ENCODE measurements at places on chromosomes 2 and 18.
A peak's percentile ranks its signal among the peaks of the same experiment; 100 is the strongest.

DNA sequence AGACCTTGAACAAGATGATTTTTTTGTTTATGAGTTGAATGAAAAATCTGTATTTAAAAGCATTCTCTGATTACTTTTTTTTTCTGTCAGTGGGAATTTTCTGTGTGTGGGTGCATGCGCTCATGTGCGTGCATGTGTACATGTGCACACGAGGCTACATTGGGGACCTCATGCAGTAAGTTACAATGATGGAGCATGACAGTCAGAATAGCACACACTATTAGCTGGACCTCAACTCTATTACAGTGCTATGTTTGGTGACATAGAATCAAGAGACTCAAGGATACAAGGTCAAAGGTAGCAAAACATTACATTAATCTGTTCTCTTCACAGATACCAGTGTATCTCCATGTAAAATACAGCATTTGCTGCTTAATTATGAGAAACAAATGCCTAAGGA, 276.8 kb upstream of the FIGN start:
- no peak for DNase-seq

DNA sequence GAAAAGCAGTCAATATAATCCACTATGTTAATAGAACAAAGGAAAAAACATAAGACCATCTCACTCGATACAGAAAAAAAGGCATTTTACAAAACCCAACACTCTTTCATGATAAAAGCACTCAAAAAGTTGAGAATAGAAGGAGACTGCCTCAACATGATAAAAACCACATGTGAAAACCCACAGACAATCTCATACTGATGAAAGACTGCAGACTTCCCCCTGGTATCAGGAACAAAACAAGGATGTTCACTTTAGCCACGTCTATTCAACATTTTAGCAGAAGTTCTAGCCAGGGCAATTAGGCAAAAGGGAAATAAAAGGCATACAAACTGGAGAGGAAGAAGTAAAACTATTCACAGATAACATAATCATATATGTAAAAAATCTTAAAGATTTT, 285.9 kb downstream of the EIPR1 start:
- DNase-seq = no peak

- no peak for DNase-seq
These were observed 32.2 kb downstream of the SPATS2L start for GRCh38 chr2:200338692-200339091.

DNA sequence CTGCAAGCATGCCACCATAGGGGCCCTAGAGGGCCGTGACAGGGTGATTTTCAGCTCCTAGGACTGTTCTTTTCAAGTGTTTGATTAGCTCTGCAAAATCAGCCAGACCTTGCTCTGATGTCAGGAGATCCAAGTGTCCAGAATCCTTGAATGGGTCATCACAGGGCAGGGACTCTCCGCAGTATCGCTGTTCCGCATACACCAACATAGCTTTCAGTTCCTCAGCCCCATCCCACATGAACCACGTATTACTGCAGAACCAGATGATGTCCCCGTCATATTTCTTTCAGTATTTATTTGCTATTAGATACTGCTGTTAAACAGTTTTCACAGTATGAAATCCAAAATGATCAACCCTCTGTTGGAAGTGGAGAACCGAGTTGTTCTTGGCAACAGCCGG, 46.6 kb upstream of the RFX8 start:
- DNase-seq = no peak

DNA sequence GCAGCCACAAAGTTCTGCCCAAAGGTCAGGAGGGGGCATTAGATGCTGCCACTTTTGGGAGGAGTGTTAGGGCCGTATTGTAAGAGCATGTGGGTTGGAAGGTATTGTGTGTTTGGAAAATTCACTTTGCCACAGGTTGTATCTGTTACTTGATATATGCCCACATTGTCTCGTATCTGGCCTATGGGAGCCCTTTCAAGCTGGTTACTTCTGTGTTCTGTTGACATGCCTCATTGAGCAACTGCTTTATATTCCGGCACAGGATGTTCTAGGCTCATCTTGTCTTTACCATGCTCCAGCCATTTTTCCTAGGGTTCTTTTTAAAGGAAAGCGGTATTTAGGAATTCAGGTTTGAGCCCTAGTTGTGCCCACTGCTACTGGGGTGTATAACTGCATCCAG, 6.0 kb downstream of the ADNP2 start:
- DNase-seq = no peak

DNA sequence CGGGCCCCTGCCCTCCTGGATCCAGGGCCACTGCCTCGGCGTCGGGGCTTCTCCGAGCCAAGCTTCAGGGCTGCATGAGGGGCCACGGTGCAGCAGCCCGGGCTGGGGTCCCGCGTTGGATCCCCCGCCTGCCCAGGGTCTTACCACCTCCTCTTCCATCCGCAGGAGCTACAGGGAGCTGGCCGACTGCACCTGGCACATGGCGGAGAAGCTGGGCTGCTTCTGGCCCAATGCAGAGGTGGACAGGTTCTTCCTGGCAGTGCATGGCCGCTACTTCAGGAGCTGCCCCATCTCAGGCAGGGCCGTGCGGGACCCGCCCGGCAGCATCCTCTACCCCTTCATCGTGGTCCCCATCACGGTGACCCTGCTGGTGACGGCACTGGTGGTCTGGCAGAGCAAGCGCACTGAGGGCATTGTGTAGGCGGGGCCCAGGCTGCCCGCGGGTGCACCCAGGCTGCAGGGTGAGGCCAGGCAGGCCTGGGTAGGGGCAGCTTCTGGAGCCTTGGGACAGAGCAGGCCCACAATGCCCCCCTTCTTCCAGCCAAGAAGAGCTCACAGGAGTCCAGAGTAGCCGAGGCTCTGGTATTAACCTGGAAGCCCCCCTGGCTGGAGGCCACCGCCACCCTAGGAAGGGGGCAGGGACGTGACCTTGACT, 52.1 kb downstream of the RAMP1 start:
- no peak for DNase-seq

- peak; percentile 100 for DNase-seq
These were observed 83.7 kb upstream of the GALNT5 start for GRCh38 chr2:157173740-157174184.

DNA sequence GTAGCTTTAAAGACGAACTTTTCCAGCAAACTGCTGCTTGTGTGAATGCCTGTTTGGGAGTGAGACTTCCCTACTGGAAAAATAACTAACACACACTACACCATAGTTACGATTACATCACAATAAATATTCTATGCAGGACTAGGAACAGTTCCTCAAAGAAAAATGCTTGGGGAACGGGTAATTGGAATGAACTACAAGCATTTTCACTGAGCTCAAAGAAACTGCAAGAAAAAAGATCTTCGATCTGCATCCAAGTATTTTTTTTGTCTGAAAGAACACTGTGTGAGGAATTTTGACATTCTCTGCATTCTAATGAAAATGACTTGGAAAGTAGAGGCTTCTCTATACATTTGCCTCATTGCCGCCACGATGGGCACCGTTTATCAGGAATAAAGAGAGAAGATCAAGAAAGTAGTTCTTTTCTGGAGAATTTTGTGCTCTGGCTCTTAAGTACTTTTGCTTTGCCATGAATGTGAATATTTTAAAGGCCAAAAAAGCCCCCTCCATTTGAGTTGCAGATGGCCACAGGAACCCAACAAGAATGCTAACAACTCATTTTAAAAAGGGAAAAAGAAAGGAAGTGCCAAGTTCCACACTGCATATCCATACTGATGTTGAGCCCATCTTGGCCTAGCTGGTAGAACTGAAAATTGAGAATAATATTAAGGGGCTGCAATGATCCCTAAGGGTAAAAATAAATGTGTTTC, 13.6 kb downstream of the LYPD1 start:
- DNase-seq = no peak

GRCh38 chr2:160516547-160517365, 23.1 kb upstream of the RBMS1 start:
- no peak for DNase-seq

DNA sequence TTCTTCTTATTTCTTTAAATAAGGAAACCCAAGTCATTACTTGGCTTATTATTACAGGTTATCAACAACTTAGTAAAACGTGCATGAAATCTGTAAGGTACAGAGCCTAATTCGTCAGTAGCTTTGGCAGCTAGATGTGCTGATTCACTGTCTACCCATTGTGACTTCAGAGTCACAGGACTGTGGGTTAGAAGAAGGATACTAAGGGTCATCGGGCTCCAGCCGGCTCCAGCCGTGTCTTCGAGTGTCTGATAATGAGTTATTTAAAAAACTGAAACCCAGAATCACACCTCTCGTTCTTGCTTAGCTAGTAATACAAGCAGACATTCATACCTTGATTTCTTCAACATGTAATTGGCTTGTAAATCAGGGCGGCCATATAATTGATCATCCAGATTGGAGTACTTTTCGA, 170.5 kb downstream of the FMNL2 start:
- peak; percentile 84 for DNase-seq

- no peak for DNase-seq
These were observed 101.5 kb upstream of the MGAT5 start for GRCh38 chr2:134152045-134153010.

DNA sequence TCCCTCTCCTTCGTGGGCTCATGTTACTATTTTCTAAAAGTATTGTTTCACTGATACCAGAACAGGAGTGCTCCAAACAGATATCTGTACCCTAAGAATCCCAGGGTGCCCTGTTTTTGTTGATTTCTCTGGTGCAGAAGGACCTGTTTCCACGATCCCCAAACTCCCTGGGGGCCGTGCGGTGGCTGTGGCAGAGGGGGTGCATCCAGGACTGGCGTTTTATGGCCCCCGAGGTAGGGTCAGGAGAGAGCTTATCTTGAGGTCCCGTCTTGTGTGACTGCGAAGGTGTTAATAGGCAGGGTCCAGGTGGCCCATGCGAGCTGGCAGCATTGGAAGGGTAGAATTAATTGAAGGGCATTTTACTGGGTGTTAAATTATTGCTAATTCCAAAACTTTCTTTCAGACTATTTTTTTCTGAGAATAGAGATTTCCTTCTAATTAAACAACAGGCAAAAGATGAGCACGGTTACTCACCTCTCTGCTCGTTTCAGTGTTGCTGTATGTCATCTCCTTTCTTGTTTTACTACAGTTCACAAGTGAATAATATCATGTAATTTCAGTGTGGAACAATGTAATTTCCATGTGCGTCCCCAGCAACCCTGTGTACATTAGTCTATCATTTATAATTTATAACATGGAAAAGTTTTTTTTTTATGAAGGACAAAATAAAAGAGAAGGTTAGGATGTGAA, 8.2 kb downstream of the TWIST2 start:
- DNase-seq = no peak

GRCh38 chr2:180676520-180677025, 303.8 kb upstream of the UBE2E3 start:
- no peak for DNase-seq

GRCh38 chr2:106025796-106026195, 168.3 kb downstream of the UXS1 start:
- DNase-seq = no peak

DNA sequence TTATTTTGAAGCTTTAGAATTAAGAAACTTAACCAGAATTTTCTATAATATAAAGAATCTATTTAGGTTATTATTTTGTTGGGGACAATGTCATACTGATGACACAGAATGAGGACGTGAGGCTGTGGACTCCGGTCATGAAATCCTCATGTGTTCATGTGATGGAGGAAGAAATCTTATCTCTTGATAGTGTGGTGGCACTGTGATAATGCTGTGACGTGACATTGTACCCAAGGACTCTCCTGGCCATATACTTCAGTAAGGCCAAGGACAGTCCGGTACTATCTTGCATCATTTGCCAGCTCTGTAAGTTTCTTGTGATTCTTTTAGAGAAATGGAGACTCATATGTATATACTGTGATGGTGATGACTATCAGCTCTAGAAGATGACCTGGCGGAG, 59.1 kb downstream of the SLC9A2 start:
- no peak for DNase-seq

DNA sequence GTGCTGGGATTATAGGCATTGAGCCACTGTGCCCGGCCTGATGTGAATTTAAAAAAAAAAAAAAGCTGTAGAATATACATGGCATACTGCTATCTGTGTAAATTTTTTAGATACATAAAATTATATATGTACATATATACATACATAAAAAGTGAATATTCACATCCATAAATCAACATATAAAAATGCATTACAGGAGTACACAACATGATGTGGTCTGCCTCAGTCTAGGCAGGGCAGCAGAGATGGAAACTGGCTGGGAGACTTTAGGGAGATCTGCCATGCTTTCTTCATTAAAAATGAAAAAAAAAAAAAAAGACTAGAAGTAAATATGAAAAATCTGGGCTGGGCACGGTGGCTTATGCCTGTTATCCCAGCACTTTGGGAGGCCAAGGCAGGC, 24.3 kb downstream of the MGAT4A start:
- DNase-seq = no peak

- no peak for DNase-seq
These were observed 48.8 kb upstream of the LCLAT1 start for GRCh38 chr2:30398084-30398873.

- DNase-seq = no peak
These were observed 23.6 kb downstream of the FAM171B start for GRCh38 chr2:186717320-186718007.

- no peak for DNase-seq
These were observed 7.3 kb upstream of the ATL2 start for GRCh38 chr2:38384338-38384737.

GRCh38 chr2:44954889-44955592, 13.5 kb downstream of the SIX3 start:
- DNase-seq = no peak

DNA sequence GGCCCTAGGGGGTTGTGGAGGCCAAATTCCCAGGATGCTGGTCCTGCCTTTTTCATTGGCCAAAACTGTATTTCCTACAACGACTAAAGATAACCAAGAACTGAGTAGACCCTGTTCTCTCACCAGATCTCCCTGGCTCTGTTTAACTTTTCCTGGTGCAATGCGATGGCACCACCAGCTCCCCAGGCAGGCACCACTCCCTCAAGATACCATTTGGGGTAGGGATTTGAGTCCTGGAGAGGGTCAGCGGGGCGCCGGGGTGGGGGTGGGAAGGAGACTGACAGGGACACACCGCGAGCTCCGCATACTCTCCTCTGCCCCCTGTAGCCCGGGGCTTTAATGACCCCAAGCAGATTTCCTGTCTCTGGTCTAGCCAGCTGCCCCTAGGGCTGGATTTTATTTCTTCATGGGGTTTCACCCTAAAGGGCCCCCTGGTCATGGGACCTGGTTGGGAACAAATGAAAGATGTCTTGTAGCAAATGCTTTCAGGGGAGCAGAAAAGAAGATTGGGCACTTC, 7.3 kb downstream of the SIX2 start:
- no peak for DNase-seq

DNA sequence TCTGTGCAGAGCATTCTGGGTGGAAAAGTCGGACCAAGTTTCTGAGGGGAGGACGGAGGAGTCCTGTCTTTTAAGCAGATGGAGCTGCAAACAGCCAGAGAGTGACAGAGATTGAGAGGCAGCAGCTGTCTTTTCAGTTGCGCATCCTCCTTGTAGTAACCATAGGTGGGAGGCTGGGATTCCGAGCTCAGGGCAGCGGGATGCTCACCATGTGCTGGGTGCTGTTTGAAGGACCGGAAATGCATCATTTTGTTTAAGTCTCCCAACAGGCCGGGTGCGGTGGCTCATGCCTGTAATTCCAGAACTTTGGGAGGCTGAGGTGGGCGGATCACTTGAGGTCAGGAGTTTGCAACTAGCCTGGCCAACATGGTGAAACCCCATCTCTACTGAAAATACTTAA, 93.4 kb downstream of the AGAP1 start:
- DNase-seq = no peak

- DNase-seq = no peak
These were observed 221.5 kb upstream of the SMAD7 start for GRCh38 chr18:49172246-49172645.

Measured in fibroblast of pulmonary artery (primary cell).